Kidney capillary endothelial cell (primary cell): ENCODE measurements at places on chromosomes 1 and 21.

- DNase-seq = no peak
Measured at GRCh38 chr1:43772978-43773377, 65.6 kb downstream of the ST3GAL3 start.

- DNase-seq = no peak
Measured at GRCh38 chr1:26170472-26170821, 739 bp downstream of the ZNF593 start.

DNA sequence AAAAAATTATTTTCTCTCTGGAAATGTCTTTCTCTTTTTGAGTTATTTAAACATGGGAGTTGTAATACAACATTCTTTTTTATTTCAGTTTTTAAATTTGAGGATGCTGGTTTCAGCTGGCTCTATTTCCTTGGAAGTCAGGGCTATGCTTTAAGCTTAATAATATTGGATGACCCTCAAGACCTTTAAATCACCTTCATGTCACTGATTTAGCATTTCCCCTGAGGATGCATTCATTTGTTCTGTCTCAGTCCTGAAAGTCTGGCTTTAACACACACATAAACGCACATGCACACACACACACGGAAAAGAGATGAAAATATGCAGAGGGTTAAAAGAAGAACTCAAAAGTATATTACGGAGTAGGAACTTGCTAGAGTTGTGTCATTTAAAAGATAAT is 260.5 kb downstream of the PTBP2 start:
- DNase-seq = no peak

GRCh38 chr1:16398371-16398953 is 31.4 kb downstream of the SZRD1 start:
- DNase-seq = no peak

DNA sequence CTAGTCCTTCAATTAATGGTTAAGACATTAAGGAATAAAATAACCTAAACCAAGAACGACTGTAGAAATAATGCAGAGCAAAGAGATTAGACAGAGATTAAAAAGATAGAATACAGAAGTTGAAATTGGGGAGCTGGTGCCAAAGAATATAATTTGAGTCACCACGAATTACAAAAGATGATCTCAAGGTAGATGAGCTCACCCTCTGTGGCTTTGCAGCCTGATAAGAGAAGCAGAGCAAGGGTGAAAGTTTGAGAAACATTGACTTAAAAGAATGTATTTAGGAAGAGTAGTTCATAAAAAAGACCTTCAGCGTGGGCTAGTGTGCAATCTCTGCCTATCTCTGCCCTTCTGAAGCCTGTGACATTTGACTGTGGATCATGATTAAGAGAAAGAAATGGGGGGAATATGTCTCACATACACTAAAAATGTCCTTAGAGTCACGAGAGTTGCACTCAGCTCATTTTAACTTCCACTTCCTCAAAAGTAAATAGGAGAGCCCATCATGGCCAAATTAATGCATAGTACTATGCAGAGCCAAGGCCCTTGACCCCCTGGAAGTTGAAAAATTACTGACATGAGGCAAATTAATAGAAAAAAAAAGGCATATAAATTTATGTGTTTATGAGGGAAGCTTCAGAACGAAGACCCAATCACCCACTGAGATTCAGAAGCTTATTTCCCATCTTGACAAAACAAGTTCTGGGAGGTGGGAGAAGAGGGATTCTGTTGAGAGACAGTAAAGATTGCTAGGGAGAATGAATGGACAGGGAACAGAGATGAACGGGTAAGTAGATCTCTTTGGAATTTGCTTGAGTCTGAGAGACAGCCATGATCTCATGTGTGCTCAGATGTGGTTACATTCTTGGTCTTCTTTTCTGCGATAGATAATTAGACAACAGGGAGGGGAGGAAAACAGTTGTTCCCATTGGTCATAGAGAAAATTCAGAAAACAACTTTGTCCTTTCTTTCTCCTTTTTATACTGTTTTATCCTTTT is 395.4 kb upstream of the LRRC7 start:
- DNase-seq = no peak

DNA sequence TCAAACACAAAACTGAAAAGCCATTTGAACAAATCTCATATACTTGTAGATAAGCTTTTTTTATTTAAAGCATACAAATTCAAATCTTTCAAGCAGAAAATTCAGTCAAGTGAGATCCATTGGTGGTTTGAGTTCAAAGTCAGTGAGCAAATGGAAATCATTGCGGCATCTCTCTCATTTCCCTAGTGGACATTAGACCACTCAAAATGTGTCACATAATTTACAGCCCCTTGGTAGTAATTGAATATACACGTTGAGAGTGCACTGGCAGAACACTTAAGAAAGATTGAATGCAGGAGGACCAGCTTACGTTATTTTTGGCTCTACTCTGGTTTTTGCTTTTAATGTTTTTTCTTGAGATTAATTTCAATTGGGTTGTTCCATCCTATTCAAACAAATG is 633.7 kb downstream of the USP25 start:
- DNase-seq = no peak

DNA sequence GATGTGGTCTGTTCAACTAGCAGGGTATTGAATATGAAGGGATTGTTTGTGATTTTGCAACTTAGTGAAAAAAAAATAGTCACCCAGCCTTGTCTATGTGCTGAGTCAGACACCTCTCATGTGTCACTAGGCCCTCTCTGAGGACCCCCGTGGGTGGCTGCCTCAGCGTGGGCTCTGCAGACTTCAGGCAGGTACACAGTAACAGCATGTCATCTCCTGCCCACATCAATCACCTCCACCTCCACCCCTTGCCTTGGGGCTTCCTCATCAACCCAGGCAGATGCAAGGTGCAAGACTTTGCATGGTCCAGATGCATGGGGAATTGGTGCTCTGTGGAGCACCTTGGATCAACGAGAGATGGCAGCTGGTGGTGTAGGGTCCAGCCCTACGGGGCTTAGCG is 23.9 kb downstream of the PCP4 start:
- no peak for DNase-seq

GRCh38 chr21:38683222-38683621 is 122.5 kb upstream of the ETS2 start:
- no peak for DNase-seq

GRCh38 chr1:227998374-227999055 is 8.3 kb upstream of the WNT3A start:
- no peak for DNase-seq

- peak; percentile 83 for DNase-seq
Measured at GRCh38 chr1:94792473-94793295, 27.5 kb upstream of the SLC44A3 start.

DNA sequence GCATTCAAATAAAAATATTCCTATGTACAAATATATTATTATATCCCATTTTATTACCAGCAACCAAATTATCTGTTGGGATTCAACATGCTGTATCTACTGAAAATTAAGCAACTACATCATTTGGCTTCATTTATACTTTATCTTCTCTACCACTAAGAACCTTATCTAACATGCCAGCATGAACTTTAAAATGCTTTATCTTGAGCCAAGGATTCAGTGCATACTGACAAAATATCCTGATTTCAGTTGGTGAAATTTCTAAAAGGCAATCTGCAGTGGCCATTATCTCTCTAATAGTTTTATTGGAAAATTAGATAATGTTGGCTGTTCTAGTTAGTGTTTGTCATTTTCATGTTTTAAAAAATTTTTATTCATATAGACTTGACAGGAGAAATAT is 1149.9 kb downstream of the KCNT2 start:
- DNase-seq = no peak

DNA sequence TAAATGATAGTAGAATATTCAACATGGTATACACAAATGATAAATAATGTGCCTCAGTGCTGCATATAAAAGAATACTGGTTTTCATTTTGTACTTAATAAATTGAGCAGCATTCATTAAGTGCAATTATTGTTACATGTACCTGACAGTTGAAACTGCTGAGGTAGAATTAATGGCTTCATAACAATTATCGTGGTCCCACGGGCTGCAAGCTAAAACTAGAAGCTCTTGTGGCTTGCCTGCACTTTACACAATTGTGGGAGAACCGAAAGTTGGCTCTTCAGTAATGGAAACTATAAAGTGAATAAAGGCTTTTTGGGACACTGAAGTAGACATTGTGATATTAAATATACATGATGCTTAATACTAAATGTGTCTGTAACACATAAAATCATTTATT is 23.2 kb downstream of the INSL5 start:
- DNase-seq = no peak

DNA sequence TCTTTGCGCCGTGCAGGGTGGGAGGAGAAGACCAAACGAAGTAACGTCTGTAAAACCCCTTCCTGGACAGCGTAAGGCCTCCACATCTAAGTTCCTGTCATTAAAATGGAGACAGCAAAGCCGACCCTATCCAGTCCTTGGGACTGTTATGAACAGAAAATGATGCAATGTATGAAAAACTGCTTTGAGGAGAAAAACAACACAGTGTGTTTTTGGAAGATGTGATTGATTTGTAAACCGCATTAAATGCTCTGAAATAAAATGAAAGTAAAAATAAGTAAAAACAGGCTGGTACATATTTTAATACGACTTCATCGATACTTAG is 827 bp upstream of the URB1 start:
- no peak for DNase-seq

- DNase-seq = no peak
Measured at GRCh38 chr1:245361065-245361464, 206.3 kb downstream of the KIF26B start.
